Airway epithelial cell (primary cell): ENCODE measurements at places on chromosomes 3 and 15. TPM values are rescaled to one million over a fixed set of nuclear protein-coding genes. Genes with fewer than 3 reads are reported as not detected.

GOLGA8F gene
- not detected in 2 replicates for total RNA-seq

TLNRD1 gene
- 22.4 and 23.0 TPM in 2 replicates for total RNA-seq

CAMKV gene
- total RNA-seq = not detected in 2 replicates

NFKBIZ gene
- total RNA-seq = 34.0 and 47.5 TPM in 2 replicates

TRPM1 gene
- 0.07 TPM in 1 of 2 replicates, not detected in the other for total RNA-seq

SLC49A4 gene
- 13.3 and 14.0 TPM in 2 replicates for total RNA-seq

CHRNA5 gene
- 2.5 and 6.4 TPM in 2 replicates for total RNA-seq

SLC6A20 gene
- not detected in 2 replicates for total RNA-seq

CIDEC gene
- total RNA-seq = not detected in 2 replicates
